ENCODE measurements at places on chromosomes 6 and 20.

- no peaks in the 10 kb centered on the region for H3K27me3 ChIP-seq
- peaks cover 22% of the 10 kb centered on the region for H3K4me1 ChIP-seq
- peak overlapping the region; percentile 66 for H3K27ac ChIP-seq
- DNase-seq: no peak
- H3K4me3 ChIP-seq: no peak overlapping the region
These were observed 29.2 kb downstream of the TGM2 start for GRCh38 chr20:38135651-38136420.

DNA sequence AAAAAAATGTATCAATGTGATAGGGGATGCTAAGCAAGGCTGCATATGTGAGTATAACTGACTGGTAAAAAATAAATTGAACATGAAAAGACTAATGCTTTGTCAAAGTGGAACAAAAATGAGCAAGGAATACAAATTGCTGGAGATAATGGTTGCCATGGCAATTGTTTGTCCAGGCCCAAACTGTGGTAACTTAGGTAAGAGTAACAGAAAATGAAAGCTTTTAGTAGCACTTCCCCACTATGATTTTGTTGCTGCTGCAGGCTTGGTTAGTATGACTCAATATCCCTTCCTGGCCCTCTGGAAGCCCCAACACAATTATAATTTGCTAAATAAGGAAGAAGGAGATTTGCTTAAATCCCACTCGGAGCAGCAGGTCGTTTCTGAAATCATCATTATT, 577.1 kb downstream of the DOK5 start:
- H3K4me1 ChIP-seq: no peaks in the 10 kb centered on the region
- DNase-seq: no peak
- no peaks in the 10 kb centered on the region for H3K27me3 ChIP-seq
- no peak overlapping the region for H3K4me3 ChIP-seq
- H3K27ac ChIP-seq: no peak overlapping the region
- H3K36me3 ChIP-seq: no peaks in the 10 kb centered on the region

- no peak for DNase-seq
- H3K27me3 ChIP-seq: no peaks in the 10 kb centered on the region
- H3K36me3 ChIP-seq: no peaks in the 10 kb centered on the region
- no peak overlapping the region for H3K4me3 ChIP-seq
- peaks cover 42% of the 10 kb centered on the region for H3K4me1 ChIP-seq
These were observed 8.7 kb downstream of the DNAAF9 start for GRCh38 chr20:3398681-3399252.

GRCh38 chr6:44076356-44077213, 50.7 kb downstream of the MRPL14 start:
- H3K36me3 ChIP-seq: no peaks in the 10 kb centered on the region
- H3K27me3 ChIP-seq: no peaks in the 10 kb centered on the region
- H3K27ac ChIP-seq: peak overlapping the region; percentile 88
- H3K4me3 ChIP-seq: peak overlapping the region; percentile 20
- DNase-seq: no peak

- peaks cover 68% of the 10 kb centered on the region for H3K4me1 ChIP-seq
- H3K27me3 ChIP-seq: no peaks in the 10 kb centered on the region
- H3K36me3 ChIP-seq: peaks cover 14% of the 10 kb centered on the region
- H3K4me3 ChIP-seq: no peak overlapping the region
- peak overlapping the region; percentile 90 for H3K27ac ChIP-seq
These were observed 2.3 kb downstream of the CCND3 start for GRCh38 chr6:41939176-41939847.

- peaks cover 10% of the 10 kb centered on the region for H3K4me1 ChIP-seq
- no peak overlapping the region for H3K27ac ChIP-seq
- peaks cover 72% of the 10 kb centered on the region for H3K36me3 ChIP-seq
- DNase-seq: no peak
- no peak overlapping the region for H3K4me3 ChIP-seq
These were observed 101.9 kb downstream of the REV3L start for GRCh38 chr6:111381123-111381522.

GRCh38 chr6:15977050-15977449, 151.8 kb upstream of the MYLIP start:
- no peaks in the 10 kb centered on the region for H3K27me3 ChIP-seq
- H3K36me3 ChIP-seq: no peaks in the 10 kb centered on the region
- H3K4me1 ChIP-seq: no peaks in the 10 kb centered on the region
- no peak overlapping the region for H3K4me3 ChIP-seq
- H3K27ac ChIP-seq: no peak overlapping the region

DNA sequence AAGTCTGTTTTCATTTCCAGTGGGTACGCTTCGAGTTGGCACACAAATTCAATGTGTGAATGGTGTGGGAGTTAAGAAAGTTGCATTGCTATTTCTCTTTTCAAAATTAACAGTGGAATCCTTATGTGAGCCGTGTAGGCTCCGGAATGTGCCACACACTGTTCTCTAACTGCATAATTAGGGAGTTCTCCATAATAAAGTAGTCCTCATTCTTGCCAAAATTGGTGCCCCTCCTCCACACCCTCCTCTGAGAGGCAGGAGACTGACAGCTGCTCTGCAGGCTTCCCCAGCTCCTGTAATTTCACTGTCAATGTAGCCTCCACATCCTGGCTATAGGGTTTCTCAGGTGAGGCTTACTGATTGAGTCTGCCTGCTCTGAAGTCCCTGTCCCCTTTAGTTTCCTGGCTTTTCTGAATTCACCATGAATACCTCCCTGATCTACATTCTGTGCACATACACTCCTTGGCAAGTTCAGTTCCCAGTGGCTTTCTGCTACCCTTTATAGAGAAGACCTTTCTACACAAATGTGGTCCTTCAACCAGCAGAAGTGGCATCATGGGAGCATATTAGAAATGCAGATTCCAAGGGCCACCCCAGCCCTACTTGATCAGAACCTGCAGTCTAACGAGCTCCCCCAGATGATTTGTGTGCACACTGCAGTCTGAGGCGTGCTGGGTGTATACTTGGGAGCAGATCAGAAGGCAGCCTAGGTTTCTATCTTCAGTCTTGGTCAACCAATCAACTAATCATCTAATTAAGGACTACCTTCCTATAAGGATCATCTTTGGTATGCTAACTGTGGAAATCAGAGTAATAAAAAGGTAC, 19.9 kb upstream of the CCN6 start:
- H3K4me3 ChIP-seq: no peak overlapping the region
- no peaks in the 10 kb centered on the region for H3K27me3 ChIP-seq
- no peak for DNase-seq

- H3K4me1 ChIP-seq: peaks cover 6% of the 10 kb centered on the region
- DNase-seq: no peak
- H3K27me3 ChIP-seq: no peaks in the 10 kb centered on the region
- no peaks in the 10 kb centered on the region for H3K36me3 ChIP-seq
These were observed 8.6 kb upstream of the HECA start for GRCh38 chr6:139126255-139126654.

DNA sequence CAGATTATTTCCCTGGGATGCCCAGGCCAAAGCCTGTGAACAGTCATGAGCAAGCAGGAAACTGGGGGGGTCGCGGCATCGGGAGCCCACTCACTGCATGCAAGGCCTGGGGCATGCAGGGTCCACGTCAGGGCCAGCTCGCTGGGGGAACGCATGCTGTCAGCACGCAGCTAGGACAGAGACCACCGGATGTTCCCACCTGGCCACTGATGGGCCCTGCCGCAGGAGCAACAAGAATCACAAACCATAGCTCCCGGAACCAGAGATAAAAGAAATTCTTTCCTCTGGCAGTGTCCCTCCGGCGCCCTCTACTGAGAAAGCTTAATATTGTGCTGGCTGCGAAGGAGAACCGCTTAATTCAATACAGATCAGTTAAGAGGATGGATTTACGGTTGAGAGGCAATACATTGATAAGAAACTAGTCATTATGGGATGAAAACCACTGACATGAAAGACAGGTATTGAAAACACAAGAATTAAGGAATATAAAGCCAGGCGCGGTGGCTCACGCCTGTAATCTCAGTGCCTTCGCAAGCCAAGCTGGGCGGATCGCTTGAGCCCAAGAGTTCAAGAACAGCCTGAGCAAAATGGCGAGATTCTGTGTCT, 32.6 kb downstream of the C6orf15 start:
- H3K4me1 ChIP-seq: peaks cover 3% of the 10 kb centered on the region
- H3K4me3 ChIP-seq: peak overlapping the region; percentile 20
- DNase-seq: no peak
- no peaks in the 10 kb centered on the region for H3K36me3 ChIP-seq

GRCh38 chr6:34277763-34278112, 28.9 kb upstream of the SMIM29 start:
- no peaks in the 10 kb centered on the region for H3K27me3 ChIP-seq
- H3K4me1 ChIP-seq: peaks cover 8% of the 10 kb centered on the region
- H3K27ac ChIP-seq: no peak overlapping the region

DNA sequence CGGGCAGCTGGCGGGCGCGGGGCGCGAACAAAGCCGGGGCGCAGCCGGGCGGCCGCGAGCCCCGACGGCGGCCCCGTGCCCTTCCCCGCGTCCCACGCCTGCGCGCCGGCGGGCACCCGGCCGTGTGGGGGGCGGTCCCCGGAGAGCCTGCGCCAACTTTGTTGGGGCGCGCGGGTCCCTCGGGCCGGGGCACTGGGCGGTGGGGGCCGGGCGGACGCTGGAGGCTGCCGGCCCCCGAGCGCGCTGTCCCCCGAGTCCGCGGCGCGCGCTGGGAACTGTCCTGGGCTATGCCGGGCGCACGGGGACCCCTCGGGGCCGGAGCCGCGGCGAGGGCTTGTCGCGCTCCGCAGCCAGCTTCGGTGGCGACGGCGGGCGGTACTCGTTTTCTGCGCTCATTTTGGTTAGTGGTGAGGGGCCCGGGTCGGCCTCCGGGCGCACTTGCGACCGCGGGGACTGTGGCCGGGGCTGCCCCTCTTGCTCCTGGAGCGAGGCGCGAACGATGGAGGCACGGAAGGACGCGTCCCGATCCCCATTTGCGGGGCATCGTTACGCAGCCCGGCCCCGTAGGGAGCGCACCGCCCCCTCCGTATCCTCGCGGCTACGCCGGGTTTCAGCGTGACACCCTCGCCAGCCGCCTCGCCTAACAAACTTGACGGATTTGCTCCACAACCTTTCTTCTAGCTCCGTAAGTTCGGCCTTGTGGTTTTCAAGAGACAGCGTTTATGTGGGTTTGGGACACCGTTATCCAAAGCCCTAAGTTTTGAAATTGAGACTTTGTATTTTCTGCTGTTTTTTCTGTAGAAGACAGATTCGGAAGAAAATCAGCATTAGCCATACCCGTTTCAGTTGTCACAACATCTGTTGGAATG, 622 bp downstream of the SS18L1 start:
- peaks cover 40% of the 10 kb centered on the region for H3K4me1 ChIP-seq
- H3K27ac ChIP-seq: peak overlapping the region; percentile 94

- no peak for DNase-seq
- no peak overlapping the region for H3K27ac ChIP-seq
- H3K36me3 ChIP-seq: no peaks in the 10 kb centered on the region
- peaks cover 18% of the 10 kb centered on the region for H3K4me1 ChIP-seq
- H3K4me3 ChIP-seq: no peak overlapping the region
These were observed 217.9 kb upstream of the SGK1 start for GRCh38 chr6:134535831-134536230.

DNA sequence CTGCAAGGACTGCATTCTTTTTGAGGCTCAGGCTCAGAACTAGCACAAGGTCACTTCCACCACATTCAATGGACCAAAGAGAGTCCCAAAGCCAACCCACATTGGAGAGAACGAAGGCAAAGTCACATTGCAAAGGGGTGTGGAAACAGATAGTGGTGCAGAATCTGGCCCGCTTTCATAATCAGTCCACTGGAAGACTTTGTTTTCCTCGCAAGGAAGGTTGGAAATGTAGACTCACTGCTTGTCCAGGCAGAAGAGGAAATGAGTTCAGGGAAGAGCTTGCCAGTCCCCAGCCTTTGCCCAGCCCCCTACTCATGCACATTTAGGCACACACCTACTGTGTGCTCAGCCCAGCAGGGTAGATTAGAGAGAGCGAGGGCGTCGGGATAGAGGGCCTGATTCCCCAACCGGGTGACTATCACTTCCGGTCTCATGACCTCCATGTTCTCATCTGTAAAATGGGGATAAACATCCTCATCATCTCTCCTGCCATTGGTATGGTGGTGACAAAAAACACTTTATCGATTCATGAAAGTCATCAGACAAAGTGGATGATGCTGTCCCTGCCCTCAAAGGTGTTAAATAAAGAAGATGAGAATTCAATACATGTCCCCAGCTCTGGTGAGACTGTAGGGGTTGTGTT, 24.3 kb upstream of the CCN5 start:
- no peak for DNase-seq
- no peaks in the 10 kb centered on the region for H3K27me3 ChIP-seq
- H3K4me3 ChIP-seq: no peak overlapping the region
- no peaks in the 10 kb centered on the region for H3K36me3 ChIP-seq
- peak overlapping the region; percentile 91 for H3K27ac ChIP-seq
- peaks cover 52% of the 10 kb centered on the region for H3K4me1 ChIP-seq

DNA sequence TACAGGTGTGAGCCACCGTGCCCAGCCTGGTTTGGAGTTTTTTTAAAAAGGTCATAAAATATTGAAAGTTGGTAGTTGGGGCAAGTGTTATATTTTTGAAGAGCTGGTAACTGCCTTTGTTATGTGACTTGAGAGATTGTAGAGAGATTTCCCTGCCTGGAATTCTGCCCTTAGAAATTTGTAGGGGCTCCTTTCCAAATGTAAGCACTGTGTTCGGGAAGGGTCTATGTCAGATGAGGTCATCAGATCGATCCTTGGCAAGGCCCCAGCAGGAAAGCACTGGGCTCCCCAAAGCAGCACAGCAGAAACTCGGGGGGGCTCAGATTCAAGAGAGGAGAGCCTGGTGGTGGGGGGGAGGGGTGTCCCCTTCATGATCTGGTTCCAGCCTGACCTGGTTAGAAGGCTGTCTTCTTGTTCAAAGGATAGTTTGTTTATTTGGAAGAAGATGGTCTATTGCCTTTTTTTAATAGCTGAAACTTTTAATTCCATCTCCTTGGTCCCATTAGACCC, 220.2 kb downstream of the UST start:
- H3K27ac ChIP-seq: no peak overlapping the region
- H3K4me3 ChIP-seq: no peak overlapping the region
- H3K27me3 ChIP-seq: no peaks in the 10 kb centered on the region
- peaks cover 34% of the 10 kb centered on the region for H3K4me1 ChIP-seq
- peak; percentile 84 for DNase-seq

DNA sequence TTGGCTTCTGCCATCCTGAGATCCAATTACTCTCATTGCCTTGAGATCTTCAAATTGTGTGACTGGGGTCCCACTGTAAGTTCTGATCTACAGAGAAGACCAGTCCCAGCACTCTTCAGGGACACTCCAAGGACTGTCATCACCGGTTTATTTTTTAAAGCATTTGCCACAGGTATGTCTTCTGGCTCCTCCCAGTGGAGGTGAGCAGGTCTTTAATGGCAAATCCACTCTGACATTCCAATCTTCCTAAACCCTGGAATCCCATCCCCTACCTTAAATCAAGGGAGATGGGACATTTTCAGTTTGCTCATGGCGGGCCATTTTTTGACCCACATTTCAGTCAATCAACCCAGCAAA, 35.2 kb upstream of the IYD start:
- no peak for DNase-seq
- H3K27me3 ChIP-seq: no peaks in the 10 kb centered on the region
- H3K4me3 ChIP-seq: no peak overlapping the region
- no peak overlapping the region for H3K27ac ChIP-seq

All from esophagus muscularis mucosa (tissue), 4 donors.